Tibial nerve (tissue), 4 donors: ENCODE measurements at places on chromosomes 12 and 14. TPM values are rescaled to one million over a fixed set of nuclear protein-coding genes. Genes with fewer than 3 reads are reported as not detected.

DNA sequence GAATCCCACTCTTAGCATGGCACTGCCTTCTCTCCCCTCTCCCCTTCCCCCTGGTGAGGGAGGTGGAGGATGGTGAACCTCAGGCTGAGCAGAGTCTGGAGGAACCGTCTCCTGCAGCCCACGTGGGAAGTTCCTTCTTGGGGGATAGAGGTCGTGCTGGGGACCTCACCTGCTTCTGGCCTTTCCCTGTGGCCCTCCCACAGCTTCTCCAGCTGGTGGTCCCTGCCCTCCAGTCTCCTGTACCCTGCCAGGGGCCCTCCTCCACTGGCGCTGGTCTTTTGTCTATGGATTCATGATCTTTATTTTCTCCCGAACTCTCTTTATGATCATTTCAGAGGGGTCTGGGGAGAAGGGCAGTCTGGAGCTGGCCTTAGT is 9.0 kb upstream of the MTA1 start:
- no peak for DNase-seq
- no peaks in the 10 kb centered on the region for H3K4me1 ChIP-seq
- peaks cover 25% of the 10 kb centered on the region for H3K27me3 ChIP-seq
- H3K4me3 ChIP-seq = peak overlapping the region; percentile 45
- no peaks in the 10 kb centered on the region for H3K36me3 ChIP-seq

The PPP4R4 gene
- 9.0 TPM for total RNA-seq

- no peaks in the 10 kb centered on the region for H3K27me3 ChIP-seq
- H3K27ac ChIP-seq = peak overlapping the region; percentile 51
- DNase-seq = no peak
- no peaks in the 10 kb centered on the region for H3K36me3 ChIP-seq
These were observed 10.4 kb downstream of the ITPK1 start for GRCh38 chr14:93105362-93105761.

The DPF3 gene
- total RNA-seq = 0.90 TPM

The RASSF9 gene
- total RNA-seq = 3.5 TPM

DNA sequence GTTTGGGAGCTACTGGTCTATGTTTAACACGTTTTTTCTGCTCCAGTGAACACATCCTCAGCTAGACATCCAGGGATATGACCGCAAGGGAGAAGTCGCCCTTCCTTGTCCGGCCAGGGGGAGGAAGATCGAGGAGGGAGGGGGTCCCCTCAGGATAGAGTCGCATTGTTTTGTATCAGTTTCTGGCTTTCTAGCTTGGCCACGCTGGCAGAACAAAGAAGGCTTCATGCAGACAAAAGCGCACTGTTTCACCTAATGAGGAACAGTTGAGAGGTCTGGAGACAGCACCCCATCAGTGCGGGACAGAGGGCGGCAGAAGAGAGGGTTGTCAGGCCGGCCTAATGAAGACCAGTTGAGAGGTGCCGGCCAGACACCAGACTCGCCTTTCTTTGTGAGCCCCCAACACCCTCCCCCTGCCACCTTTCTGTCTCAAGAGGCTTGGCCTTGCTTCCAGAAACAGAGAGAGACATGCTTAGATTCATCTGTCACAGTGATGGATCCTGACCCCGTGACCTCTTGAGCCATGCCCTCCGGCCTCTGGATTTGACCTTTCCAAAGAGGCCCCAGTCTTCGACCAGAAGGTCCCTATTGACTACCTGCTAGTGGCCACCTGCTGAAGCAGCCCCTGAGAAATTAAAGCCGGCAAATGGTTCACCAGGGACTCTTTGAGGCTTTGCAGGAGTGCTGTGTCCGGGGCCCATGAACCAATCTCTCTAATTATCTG is 254.7 kb upstream of the TBX3 start:
- no peak for DNase-seq
- H3K27me3 ChIP-seq = no peaks in the 10 kb centered on the region
- no peak overlapping the region for H3K4me3 ChIP-seq
- no peaks in the 10 kb centered on the region for H3K4me1 ChIP-seq
- H3K27ac ChIP-seq = no peak overlapping the region

DNA sequence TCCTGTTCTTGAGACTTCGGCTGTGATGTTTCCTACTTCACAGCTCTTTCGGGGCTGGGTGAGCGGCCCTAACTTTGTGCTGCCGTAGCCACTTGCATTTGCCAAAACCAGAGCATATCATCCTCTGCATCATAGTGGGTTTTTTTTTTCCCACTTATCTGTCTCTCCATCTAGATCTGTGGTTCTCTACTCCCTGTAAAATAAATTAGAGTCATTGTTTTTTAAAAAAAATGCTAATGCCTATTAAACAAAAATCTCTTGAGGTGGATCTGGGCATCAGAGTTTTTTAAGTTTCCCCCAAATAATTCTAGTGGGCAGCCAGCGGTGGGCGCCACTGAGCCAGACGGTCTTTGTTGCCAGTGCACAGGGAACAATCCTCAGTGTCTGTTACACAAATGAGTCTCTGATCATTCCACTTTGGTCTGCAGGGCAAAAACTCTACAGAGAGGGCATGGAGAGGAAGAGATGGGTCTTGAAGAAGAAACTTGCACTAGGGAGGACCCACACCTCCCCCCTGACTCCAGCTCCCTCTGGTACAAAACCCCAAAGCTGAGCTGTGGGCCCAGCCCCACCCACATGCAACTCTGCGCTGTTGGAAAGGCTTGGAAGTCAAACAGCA is 62.4 kb upstream of the BCL2L14 start:
- H3K27me3 ChIP-seq = no peaks in the 10 kb centered on the region
- H3K27ac ChIP-seq = no peak overlapping the region
- no peak overlapping the region for H3K4me3 ChIP-seq
- DNase-seq = no peak

DNA sequence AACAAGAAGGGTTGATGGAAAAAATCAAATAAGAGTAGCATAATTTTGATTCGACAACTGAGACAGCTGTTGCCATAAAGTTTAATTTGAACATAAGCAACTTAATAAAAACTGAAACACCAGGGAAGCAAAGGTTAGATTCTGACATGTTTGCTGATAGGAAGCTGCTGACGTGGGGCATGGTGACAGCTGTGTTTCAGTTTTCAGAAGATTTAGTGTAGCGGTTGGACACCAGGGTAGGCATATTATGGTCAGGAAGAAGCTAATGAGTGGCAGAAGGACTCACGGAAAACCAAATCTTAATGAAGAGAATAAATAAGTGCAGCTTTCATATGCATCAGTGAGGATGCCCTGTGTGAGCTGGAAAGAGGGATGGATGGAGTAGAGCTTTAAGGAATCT is 336.7 kb upstream of the RPL10L start:
- no peaks in the 10 kb centered on the region for H3K36me3 ChIP-seq
- no peak overlapping the region for H3K27ac ChIP-seq
- DNase-seq = no peak
- H3K27me3 ChIP-seq = no peaks in the 10 kb centered on the region
- no peak overlapping the region for H3K4me3 ChIP-seq
- H3K4me1 ChIP-seq = no peaks in the 10 kb centered on the region

The BCL7A gene
- total RNA-seq = 3.8 TPM

The HRK gene
- total RNA-seq = 0.21 TPM

DNA sequence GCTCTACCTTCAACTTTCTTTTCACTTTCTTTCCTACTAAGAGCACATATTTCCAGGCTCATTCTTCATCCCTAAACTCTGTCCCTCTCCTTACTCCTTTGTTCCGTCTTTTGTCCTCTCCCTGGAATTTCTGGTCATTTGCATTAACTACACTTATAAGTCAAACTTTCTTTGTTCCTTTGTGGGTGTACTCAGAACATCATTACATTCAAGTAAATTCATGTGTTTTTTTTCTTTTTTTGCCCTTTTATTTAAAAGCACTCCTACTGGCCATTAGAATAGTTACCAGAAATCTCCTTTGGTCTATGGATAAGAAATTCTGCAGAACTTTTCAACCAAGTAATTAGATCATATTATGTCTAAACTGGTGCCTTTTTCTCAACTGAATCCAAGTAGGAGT is 802.6 kb downstream of the DIO2 start:
- H3K4me1 ChIP-seq = no peaks in the 10 kb centered on the region
- H3K27me3 ChIP-seq = no peaks in the 10 kb centered on the region
- no peak for DNase-seq
- H3K36me3 ChIP-seq = no peaks in the 10 kb centered on the region
- H3K4me3 ChIP-seq = no peak overlapping the region

DNA sequence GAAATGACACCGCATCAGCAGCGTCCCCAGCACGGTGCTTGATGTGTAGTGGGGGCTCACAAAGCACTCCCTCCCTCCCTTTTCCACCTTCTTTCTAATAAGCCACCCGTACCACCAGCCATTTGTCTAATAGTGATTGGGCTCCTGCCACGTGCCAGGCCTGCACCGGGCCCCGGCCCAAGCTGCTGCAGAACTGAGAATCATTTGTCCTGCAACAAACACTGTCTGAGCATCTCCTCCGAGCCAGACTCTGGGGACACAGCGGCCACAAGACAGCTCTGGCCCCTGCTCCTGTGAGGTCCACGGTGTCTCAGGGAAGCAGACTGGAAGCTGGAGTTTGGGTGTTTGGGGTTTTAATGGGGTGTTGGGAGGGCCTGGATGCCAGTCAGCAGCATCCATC is 43.9 kb downstream of the MVK start:
- no peak for DNase-seq
- H3K27me3 ChIP-seq = no peaks in the 10 kb centered on the region
- no peak overlapping the region for H3K4me3 ChIP-seq

- H3K4me1 ChIP-seq = peaks cover 3% of the 10 kb centered on the region
- no peak overlapping the region for H3K4me3 ChIP-seq
- H3K27ac ChIP-seq = no peak overlapping the region
- DNase-seq = no peak
- no peaks in the 10 kb centered on the region for H3K27me3 ChIP-seq
- no peaks in the 10 kb centered on the region for H3K36me3 ChIP-seq
These were observed 59.3 kb downstream of the FOXN3 start for GRCh38 chr14:89357655-89358297.

- H3K27ac ChIP-seq = no peak overlapping the region
- H3K4me3 ChIP-seq = no peak overlapping the region
- H3K36me3 ChIP-seq = no peaks in the 10 kb centered on the region
- peaks cover 4% of the 10 kb centered on the region for H3K4me1 ChIP-seq
- no peak for DNase-seq
These were observed 233.1 kb downstream of the PTPRO start for GRCh38 chr12:15555446-15555845.

- no peaks in the 10 kb centered on the region for H3K27me3 ChIP-seq
- H3K4me1 ChIP-seq = no peaks in the 10 kb centered on the region
- DNase-seq = no peak
- H3K36me3 ChIP-seq = peaks cover 39% of the 10 kb centered on the region
These were observed 9.8 kb downstream of the GPR135 start for GRCh38 chr14:59455411-59455810.

- DNase-seq = no peak
- H3K36me3 ChIP-seq = no peaks in the 10 kb centered on the region
- H3K27me3 ChIP-seq = peaks cover 9% of the 10 kb centered on the region
- no peak overlapping the region for H3K4me3 ChIP-seq
- no peaks in the 10 kb centered on the region for H3K4me1 ChIP-seq
These were observed 37.5 kb downstream of the KCNA1 start for GRCh38 chr12:4947253-4947652.

DNA sequence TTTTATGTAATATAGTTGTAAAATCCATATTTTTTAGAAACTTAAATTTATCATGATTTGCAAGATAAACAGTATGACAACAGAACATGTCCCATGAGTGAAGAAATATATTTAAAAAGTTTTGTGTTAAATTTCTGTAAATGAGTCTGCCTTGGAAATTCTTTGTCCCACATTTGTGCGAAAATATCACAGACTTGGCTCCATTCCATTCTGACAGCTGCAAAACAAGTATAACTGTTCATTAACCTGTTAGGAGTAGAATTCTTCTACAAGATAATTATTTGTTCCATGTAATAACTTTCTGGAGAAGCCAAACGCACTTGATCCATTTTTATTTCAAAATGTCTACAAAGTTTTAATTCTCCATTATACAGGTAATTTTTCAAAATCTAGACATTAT is 37.9 kb downstream of the MDM1 start:
- no peak for DNase-seq
- H3K36me3 ChIP-seq = no peaks in the 10 kb centered on the region
- no peak overlapping the region for H3K4me3 ChIP-seq
- H3K27ac ChIP-seq = no peak overlapping the region
- H3K27me3 ChIP-seq = no peaks in the 10 kb centered on the region
- no peaks in the 10 kb centered on the region for H3K4me1 ChIP-seq

- H3K4me1 ChIP-seq = no peaks in the 10 kb centered on the region
- no peak overlapping the region for H3K27ac ChIP-seq
- H3K36me3 ChIP-seq = no peaks in the 10 kb centered on the region
- DNase-seq = no peak
These were observed 7.9 kb upstream of the MAGOHB start for GRCh38 chr12:10621278-10621677.

GRCh38 chr12:50073712-50074111 is 11.4 kb upstream of the SMARCD1 start:
- no peak for DNase-seq
- peaks cover 13% of the 10 kb centered on the region for H3K4me1 ChIP-seq
- H3K27ac ChIP-seq = no peak overlapping the region
- H3K27me3 ChIP-seq = no peaks in the 10 kb centered on the region
- H3K4me3 ChIP-seq = no peak overlapping the region

GRCh38 chr12:125402874-125403789 is 337.9 kb downstream of the AACS start:
- H3K36me3 ChIP-seq = no peaks in the 10 kb centered on the region
- H3K27ac ChIP-seq = no peak overlapping the region
- no peak for DNase-seq
- no peaks in the 10 kb centered on the region for H3K27me3 ChIP-seq
- no peak overlapping the region for H3K4me3 ChIP-seq
- H3K4me1 ChIP-seq = no peaks in the 10 kb centered on the region

DNA sequence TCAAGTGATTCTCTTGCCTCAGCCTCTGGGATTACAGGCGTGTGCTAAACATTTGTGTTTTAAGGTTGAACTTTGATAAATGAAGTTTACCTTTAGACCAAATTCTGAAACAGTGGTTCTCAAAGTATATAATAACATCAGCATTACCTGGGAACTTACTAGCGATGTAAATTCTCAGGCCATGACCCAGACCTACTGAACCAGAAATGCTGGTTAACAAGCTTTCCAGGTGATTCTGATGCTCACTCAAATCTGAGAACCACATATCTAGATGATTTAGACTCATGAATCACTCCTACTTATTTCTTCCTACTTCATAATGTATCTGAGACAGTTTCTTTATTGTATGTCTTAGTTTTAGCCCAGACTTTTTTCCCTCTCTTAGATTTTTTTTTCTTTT is 43.6 kb downstream of the RAD51B start:
- H3K27ac ChIP-seq = no peak overlapping the region
- no peaks in the 10 kb centered on the region for H3K4me1 ChIP-seq
- DNase-seq = no peak
- peaks cover 6% of the 10 kb centered on the region for H3K36me3 ChIP-seq
- no peak overlapping the region for H3K4me3 ChIP-seq

- no peaks in the 10 kb centered on the region for H3K4me1 ChIP-seq
- H3K4me3 ChIP-seq = no peak overlapping the region
- DNase-seq = no peak
- H3K36me3 ChIP-seq = no peaks in the 10 kb centered on the region
- no peaks in the 10 kb centered on the region for H3K27me3 ChIP-seq
These were observed 17.0 kb upstream of the ERBB3 start for GRCh38 chr12:56062996-56063395.

The BDKRB1 gene
- total RNA-seq = not detected

The RPGRIP1 gene
- total RNA-seq = not detected

- H3K4me1 ChIP-seq = peaks cover 38% of the 10 kb centered on the region
- H3K27ac ChIP-seq = no peak within 1 kb of the TSS
- no peak within 1 kb of the TSS for H3K4me3 ChIP-seq
- no peak for DNase-seq
These were observed at the start of gene CCDC177 for GRCh38 chr14:69574263-69574953. Gene CCDC177 (minus strand): TSS chr14:69574871. CDS start chr14:69573622, 1,249 bp downstream.

GRCh38 chr14:53807108-53807507 is 149.5 kb downstream of the BMP4 start:
- no peaks in the 10 kb centered on the region for H3K4me1 ChIP-seq
- H3K27ac ChIP-seq = no peak overlapping the region
- H3K27me3 ChIP-seq = no peaks in the 10 kb centered on the region
- no peak for DNase-seq
- H3K36me3 ChIP-seq = no peaks in the 10 kb centered on the region

The SLCO1B1 gene
- total RNA-seq = not detected
